ENCODE measurements at places on chromosomes 12 and 14.
A peak's percentile ranks its signal among the peaks of the same experiment; 100 is the strongest.

DNA sequence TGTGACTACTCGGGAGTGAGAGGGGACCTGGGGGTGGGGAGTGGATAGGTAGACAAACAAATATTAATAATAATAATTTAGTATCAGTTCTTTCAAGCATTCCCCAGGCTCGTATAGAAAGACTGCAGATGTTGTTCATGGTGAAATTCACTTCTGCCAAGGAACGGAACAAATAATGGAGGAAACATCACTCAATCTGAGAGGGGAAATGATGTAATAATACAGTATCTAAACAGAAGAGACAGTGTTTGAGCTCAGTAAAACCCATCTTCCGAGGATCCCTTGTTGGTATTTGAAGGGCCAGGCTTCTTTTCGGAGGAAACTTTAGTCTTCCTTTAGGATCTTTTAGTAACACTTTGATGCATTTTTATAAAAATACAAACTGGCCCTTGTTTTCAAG lies 114.2 kb downstream of the KCNK10 start:
- DNase-seq, result no peak

DNA sequence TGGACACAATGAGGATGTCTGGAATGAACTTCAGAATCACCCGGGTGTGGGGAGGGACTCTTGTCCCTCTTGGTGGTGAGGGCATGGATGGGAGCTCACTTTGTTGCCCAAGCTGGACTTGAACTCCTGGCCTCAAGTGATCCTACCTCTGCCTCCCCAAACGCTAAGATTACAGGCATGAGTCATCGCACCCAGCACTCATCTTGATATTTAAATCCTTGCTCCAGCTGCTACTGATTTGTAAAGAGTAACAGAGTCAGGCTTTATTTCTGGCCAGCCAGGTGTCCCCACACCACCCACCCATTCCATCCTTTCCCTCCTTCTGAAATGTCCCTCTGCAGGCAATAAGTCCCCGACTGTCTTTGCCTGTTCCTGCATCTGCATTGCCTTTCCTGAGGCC lies 4.9 kb downstream of the DDX54 start:
- DNase-seq, result no peak

GRCh38 chr12:111819191-111820158 lies 22.6 kb upstream of the MAPKAPK5 start:
- peak; percentile 9 for DNase-seq

- peak; percentile 72 for DNase-seq
Observed at GRCh38 chr12:3803865-3804472, 51.1 kb upstream of the CRACR2A start.

GRCh38 chr12:91859347-91859746 lies 286.3 kb downstream of the BTG1 start:
- DNase-seq, result no peak

- DNase-seq, result peak; percentile 72
Observed at GRCh38 chr12:104571328-104571727, 114.6 kb downstream of the CHST11 start.

DNA sequence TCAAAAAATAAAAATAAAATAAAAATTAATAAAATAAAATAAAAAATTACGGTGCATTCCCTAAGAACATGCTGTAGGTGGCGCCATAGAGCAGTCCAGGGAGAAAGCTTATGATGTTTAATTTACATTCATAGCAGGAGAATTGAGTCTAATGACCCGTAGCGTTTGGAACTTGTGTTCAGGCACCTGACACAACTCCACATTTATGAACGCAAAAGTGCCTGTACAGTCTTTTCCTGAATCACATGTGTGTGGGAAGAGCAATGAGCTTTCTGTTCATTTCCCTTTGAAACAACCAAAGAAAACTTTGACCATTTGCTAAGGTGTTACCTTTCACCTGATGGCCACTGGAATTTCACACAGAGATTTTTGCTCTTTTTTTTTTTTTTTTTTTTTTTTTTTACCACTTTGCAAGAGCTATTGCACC lies 60.6 kb upstream of the KCNA1 start:
- peak; percentile 37 for DNase-seq

GRCh38 chr14:101237252-101237616 lies 324.1 kb upstream of the DIO3 start:
- no peak for DNase-seq

DNA sequence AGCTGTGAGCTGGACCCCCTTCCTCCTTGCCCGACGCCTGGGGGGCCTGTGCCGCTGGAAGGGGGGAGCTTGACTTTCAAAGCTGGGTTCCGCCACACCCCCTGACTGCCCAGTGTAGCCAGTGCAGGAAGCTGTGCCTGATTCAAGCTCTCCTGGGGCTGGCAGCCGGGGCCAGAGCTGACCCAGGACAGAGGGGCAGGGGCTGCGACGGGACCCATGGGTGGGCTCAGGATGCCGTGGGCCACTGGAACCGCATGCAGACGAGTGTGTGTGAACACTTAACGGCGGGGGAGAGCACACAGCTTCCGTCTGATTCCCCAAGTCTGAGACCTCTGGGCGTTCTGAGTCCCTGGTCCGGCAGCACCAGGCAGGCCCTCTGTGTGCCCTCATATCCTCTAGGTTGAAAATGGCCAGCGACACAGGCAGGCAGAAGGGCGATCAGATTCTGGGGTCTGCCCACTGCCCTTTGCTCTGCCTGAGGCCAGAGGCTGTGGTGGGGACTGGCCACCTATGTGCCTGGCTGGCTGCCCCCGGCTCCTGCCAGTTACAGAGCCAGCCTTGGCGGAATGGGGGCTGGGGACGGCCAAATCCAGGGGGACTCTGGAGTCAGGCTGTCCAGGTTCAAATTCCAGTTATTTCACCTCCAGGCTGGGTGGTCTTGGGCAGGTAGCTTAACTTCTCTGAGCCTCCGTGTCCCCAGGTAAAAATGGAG lies 54.0 kb downstream of the CYP46A1 start:
- no peak for DNase-seq

DNA sequence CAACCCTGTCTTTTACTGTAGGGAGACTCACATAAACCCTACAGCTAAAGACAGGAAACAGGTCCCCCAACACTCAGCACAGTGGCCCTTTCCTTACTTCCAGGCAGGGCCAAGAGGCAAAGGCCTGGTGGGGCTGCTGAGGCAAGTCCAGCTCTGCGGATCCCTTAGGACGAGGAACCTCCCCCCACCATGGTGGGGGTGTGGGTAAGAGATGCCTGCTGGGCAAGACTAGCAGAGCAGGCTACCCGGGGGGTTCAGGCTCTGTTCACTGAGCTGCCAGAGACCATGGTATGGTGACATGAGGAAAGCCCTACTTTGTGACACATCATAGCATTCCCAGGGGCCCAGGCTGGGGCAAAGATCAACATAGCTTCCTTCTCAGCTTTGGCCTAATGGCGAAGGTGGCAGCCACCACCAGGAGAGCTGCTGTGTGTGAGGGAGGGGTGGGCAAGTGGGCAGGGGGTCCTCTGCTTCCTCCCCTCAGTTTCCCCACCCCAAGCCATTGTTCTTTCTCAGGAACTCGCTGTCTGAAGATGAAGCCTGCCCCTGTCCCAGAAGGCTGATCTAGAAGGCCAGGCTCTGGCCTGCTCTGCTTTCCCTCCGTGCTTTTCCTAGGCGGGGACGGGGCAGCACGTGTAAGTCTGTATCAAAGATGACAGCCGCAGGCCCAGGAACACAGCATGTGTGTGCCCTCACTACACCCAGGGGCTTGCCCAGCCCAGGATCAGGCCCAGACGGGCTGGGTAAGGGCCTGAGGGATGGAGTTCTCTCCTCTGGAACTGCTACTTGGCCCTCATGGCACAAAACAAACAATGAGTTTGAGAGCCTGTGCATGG lies 10.1 kb upstream of the TINF2 start:
- peak; percentile 30 for DNase-seq

DNA sequence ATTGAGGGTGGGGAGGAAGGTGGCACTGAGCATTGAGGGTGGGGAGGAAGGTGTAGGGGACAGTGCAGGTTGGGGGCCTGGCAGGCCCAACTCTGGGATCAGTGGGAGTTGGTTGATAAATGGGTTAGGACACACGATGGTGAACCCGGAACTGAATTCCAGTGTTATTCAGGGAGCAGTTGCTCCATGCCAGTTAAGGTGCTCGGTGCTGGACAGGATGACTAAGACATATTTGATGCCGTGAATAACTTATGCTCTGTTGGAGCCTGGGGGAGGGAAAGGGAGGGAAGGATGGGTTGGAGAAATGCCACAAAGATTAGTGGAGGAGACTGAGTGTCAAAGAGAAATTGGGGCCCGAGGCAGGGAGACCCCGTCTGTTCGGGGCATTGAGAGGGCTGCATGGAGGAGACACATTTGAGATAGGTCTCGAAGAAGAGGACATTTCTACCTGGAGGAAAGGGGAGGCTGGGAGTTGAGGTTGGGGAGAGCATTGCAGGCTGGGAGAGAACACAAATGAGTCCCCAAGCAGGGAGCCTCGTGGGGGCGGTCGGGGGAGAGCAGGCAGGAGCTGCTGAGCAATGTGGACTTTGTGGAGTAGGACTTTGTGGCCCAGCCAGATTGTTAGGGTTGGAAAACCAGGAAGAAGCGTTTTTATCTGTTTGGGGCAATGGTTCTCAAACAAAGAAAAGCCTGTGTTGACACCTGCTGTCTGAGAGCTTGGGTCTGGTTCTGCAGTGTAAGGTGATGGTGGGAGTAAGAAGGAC lies 65.3 kb downstream of the IQSEC3 start:
- peak; percentile 61 for DNase-seq

- no peak for DNase-seq
Observed at GRCh38 chr14:50762931-50763300, 68.0 kb downstream of the NIN start.

GRCh38 chr12:66941150-66941549 lies 262.3 kb upstream of the GRIP1 start:
- DNase-seq, result no peak

- DNase-seq, result no peak
Observed at GRCh38 chr14:75825147-75825592, 156.6 kb downstream of the TGFB3 start.

DNA sequence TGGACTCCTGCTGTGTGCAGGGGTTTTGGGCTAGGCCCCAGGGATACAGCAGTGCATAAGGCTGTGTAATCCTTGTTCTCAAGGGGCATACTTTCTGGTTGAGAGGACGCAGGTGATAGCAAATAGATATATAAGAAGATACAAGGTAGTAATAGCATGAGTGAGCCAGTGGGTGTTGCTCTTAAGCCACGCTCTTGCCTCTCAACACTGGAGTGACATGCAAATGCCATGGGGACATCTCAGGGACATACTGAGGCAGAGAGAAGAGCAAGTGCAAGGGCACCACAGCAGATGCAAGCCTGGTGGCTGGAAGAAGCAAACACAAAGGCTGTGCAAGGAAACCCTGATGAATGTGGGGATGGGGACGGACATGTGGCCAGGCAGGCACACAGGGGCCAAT lies 223.3 kb downstream of the CHST11 start:
- peak; percentile 32 for DNase-seq

DNA sequence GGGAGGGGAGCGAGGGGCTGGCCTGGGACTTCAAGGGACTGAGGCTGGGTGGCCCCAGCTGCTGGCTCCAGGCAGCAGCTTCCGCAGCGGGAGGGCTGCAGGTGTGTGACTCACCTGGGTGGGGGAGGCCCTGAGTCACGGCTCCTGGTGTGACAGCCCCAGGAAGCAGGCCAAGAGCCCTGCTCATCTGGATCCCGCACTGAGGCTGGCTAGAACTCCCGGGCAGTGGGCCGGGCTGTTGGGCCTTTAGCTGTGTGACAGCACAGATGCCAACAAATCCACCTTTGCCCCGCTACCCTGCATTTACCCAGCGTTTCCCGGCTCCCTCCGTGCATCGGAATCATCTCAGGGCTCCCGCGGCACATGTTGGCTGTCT lies 180.0 kb upstream of the PRMT8 start:
- DNase-seq, result peak; percentile 86

GRCh38 chr12:67710582-67710981 lies 62.0 kb downstream of the DYRK2 start:
- peak; percentile 73 for DNase-seq

DNA sequence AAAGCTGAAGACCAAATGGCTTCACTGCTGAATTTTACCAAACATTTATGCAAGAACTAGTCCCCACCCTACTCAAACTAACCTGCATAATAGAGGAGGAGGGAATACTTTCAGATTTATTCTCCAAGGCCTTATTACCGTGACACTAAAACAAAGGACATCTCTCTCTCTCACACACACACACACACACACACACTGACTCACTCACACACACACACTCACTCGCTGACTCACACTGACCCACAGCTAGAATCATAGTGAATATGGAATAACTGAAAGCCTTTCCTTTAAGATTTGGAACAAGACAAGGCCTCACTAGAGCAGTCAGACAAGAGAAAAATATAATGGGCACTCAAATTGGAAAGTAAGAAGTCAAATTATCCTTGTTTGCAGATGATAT lies 1014.1 kb downstream of the TMTC2 start:
- no peak for DNase-seq

GRCh38 chr12:121810833-121811433 lies 7.1 kb downstream of the SETD1B start:
- no peak for DNase-seq

DNA sequence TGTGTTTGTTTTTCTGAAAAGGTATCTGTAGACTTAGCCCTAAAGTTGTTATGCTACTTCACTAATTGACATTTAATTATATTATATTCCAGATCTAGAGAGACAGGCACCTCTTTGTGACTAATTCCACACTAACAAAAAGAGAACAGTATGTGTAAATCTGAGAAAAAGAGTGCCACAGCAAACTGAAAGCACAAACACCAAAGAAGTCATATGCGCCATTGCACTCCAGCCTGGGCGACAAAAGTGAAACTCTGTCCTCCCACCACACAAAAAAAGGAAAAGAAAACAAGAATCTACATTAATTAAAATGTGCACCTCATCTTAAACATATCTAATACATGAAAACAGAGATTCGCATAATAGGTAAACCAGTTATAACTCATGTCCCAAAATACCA lies 4.4 kb upstream of the CSRNP2 start:
- DNase-seq, result no peak

GRCh38 chr14:81765651-81766275 lies 232.1 kb upstream of the SEL1L start:
- DNase-seq, result no peak

- no peak for DNase-seq
Observed at GRCh38 chr12:26469421-26470180, 274.2 kb downstream of the SSPN start.

DNA sequence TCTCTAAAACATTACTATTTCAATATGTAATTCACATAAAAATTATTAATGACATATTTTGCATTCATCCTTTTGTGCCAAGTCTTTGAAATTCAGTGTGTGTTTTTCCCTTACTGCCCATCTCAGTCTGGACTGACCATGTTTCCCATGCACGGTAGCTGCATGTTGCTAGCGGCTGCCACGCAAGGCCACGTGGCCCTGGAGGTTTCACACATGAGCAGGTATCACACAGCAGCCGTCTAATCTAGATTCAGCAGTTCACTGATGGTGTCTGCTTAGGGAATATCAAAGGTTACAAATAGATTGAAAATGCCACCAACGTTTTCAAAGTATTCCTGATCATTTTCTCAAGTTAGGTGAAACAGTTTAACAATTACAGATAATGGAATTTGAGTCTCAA lies 234.8 kb upstream of the FKBP4 start:
- DNase-seq, result peak; percentile 30

GRCh38 chr12:29110506-29111442 lies 38.3 kb upstream of the FAR2 start:
- DNase-seq, result no peak

All from kidney tubule cell (primary cell).